ENCODE measurements at places on chromosomes 3 and 15.

DNA sequence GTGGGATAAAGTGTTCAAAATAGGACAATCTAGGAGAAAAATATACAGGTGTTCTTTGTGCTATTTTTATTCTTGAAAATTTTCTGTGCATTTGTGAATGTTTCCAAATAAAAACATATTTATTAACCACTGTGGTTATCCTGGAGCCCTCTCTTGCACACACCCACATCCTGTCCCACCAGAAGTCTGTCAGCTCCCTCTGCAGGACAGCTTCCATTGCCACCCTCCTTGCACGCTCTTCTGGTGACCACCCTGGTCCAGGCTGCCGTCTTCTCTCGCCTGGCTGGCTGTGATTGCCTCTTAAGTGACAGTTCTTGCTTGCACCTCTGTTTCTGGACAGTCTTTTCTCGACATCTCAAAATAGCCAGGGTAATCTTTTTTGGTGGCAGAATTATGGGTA is 394.0 kb downstream of the LRTM1 start:
- no peak for DNase-seq

DNA sequence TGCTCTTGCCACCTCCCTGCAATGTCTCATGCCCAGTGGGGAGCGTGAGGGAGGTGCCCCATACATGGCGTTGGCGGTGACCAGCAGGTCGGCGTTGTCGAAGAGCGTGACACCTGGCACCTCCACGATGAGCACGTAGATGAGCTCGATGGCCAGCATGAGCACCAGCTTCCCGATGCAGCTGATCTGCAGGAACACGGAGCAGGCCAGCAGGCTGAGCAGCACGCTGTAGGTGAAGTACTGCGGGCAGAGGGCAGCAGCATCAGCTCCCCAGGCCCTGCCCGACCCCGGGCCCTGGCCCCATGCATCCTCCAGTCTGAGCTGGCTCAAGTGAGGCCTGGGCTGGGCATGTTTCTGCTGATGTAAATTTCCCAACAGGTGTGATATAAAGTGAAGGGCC is 98.3 kb downstream of the SEC22A start:
- no peak for DNase-seq

DNA sequence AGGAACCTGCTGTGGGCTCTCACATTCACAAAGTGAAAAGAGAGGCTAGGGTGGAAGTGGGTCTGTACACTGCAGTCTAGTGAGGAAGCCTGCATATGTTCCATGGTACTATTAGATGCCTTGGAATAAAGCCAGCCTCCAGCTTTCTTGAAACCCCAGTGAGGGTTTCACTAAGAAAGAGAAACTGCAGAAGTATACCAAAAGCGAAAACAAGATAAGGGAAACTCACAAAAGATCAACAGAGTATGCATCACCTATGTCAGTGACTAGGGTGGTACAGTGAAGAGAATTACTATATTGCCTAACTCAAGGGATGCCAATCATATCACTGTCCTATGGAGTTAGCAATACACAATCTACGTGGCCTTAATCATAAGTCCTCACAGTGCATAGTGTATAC is 212.5 kb upstream of the GADL1 start:
- DNase-seq: no peak

GRCh38 chr3:24258727-24259600 is 235.7 kb downstream of the THRB start:
- no peak for DNase-seq

GRCh38 chr15:41860049-41860828 is 21.6 kb downstream of the PLA2G4B start:
- no peak for DNase-seq

DNA sequence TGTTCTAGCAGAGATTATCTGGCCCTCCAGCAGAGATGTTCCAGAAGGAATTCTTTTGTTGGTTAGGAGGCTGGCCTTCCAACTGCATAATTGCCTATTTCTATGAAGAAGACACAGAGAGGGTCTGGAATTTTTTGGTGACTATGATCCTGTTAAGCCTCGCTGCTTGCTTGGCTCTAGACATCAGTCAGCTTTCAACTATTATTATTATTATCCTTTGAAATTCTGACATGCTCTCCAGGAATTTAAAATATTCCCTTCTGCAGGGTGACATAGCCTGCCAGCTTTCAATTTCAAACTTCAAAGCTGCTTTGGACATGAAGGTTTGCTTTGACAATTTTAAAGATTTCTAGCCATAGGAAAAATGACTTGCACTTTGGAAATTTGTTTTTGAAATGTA is 26.3 kb upstream of the ZNF148 start:
- no peak for DNase-seq

- DNase-seq: no peak
Measured at GRCh38 chr3:134179508-134179907, 71.2 kb downstream of the RYK start.

DNA sequence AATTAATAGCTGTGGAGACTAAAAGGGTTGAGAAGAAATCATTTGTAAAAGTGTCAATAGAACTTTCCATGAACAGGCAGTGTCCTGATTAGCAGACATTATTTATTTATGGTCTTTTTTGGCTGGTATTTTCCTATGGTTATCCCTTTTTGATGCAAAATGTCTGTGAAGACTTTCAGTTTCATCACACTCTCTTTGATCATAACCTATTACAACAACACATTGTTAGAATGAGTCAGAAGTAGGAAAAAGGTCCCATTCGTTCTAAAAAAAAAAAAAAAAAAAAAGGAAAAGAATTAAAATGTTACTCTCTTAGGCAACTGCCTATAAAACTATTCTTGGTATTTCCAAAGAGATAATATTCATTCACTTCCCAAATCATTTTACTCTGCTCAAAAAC is 62.1 kb downstream of the SLC49A4 start:
- DNase-seq: no peak

GRCh38 chr3:167787440-167787839 is 51.9 kb downstream of the SERPINI1 start:
- DNase-seq: no peak

GRCh38 chr3:187728248-187728647 is 17.0 kb downstream of the BCL6 start:
- no peak for DNase-seq

GRCh38 chr3:42032693-42033349 is 58.3 kb upstream of the TRAK1 start:
- no peak for DNase-seq

DNA sequence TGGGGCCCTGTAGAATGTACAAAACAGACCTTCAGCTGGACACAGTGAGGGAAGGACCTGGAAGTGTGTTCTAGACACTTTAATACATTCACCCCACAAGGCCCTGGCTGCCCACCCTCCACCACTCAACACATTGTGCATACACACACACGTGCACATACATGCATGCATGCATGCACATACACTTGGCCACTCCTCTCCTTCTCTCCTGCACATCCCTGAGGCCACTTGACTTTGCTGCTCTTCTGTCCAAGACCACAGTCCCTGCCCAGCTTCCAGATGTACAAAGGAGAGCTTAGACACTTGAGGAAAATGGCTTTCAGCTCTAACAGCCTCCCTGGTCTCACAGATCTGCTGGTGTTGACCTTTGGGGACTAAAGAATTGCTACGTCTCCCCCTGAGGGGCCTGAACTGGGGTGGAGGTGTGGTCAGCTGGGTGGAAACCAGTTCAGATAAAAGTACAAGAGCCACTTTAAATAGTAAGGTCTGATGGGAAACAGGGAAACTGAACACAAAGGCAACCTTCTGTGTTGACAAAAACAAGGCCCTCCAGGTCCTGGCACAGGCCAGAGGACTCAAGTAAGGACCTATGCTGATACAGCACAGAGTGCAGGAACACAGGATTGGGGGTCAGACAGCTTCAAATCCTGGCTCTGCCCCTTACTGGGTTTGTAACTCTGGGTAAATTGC is 24.8 kb upstream of the NOX5 start:
- DNase-seq: no peak

Data from NCI-H187 treated with DMSO at 0.1 percent for 48 hours (cell line).